HT1080 (cell line): ENCODE measurements at places on chromosomes 13 and 19. TPM values are rescaled to one million over a fixed set of nuclear protein-coding genes. Genes with fewer than 3 reads are reported as not detected.

The ZNF154 gene
- not detected in 2 replicates for total RNA-seq

The ZNF317 gene
- 21.4 TPM in 2 replicates for total RNA-seq

The NLRP5 gene
- not detected in 2 replicates for total RNA-seq

The PNMA8B gene
- not detected in 2 replicates for total RNA-seq

The ARRDC5 gene
- not detected in 2 replicates for total RNA-seq

The SIGLEC10 gene
- not detected in 2 replicates for total RNA-seq

- peak; percentile 83 for DNase-seq
Measured at GRCh38 chr19:10936661-10937084, 8.1 kb downstream of the TIMM29 start.

DNA sequence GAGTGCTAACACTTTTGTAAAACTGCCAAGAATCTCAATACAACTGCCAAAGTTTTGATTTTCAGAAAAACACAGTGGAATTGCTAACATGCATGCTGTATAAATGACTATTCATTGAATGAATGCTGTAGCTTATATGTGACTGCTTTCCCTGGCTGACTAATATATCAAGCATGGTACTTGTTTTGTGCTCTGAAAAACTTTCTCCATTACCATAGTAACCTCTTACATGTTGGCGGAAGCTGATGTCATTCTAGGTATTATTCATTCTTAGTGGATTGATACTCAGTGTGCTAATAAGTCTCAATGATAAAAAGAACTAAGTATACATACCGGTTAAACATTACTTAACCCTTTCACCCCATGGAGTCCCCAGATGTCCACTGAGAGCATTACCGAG, 166.1 kb upstream of the MYO16 start:
- peak; percentile 95 for DNase-seq

- peak; percentile 97 for DNase-seq
Measured at GRCh38 chr13:54029226-54029625, 1000.6 kb downstream of the OLFM4 start.

GRCh38 chr19:5676105-5676771, 4.1 kb downstream of the MICOS13 start:
- no peak for DNase-seq

DNA sequence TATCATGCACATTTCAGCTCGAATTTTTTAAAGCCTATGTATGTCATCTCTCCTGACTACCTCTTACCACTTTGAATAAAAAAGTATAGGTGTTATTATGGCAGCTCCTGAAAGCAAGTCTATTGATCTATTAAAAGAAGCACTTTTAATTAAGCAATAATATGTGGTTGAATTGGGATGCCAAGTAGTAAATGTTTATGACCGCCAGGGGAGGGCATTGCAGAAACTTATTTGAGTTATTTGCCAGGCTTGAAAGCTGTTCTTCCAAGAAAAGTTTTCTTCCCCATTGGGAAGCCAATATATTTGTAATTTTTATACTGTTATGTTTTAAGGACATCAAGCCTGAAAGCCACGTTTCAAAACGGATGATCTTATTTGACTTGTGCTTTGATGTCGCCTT, 88.1 kb upstream of the SOX21 start:
- no peak for DNase-seq

DNA sequence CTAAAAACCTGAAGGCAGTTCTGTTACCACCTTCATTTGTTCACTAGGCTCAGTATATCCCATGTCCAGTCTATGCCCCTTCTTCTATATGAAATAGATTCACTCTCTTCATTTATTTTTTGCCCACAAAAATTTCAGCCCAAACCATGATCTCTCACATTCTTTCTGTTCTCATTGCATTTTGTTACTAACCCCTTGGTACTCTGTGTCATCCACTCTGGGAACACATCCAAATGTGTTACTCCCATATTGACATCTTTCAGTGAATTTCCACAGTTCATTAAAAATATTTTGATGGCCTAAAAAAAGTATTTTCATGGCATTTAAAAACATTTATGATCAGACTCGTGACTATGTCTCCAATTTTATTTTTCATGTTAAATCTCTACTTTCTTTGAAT, 378.9 kb downstream of the SLITRK1 start:
- peak; percentile 52 for DNase-seq

DNA sequence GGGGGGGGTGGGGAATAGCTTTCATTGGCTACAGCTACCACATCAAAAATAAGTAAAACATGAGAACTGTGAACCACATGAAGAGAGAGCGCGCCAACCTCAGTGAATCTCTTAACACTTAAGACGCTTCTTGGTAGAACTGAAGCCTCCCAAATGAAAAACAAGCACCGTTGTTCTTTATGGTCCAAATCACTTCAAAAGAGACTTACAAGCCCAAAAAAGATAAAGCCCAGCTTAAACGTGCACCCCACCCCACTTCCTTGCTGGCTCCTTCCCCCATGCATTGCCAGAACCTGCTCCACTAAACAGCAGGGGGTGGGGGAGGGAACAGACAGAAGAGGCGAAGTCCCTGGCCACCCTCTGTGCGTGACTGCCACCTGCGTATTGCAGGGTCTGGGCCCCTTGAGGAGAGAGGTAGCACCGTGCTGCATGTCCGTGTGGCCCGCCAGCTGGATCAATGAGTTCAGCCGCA, 479.1 kb downstream of the FOXO1 start:
- DNase-seq, result no peak

DNA sequence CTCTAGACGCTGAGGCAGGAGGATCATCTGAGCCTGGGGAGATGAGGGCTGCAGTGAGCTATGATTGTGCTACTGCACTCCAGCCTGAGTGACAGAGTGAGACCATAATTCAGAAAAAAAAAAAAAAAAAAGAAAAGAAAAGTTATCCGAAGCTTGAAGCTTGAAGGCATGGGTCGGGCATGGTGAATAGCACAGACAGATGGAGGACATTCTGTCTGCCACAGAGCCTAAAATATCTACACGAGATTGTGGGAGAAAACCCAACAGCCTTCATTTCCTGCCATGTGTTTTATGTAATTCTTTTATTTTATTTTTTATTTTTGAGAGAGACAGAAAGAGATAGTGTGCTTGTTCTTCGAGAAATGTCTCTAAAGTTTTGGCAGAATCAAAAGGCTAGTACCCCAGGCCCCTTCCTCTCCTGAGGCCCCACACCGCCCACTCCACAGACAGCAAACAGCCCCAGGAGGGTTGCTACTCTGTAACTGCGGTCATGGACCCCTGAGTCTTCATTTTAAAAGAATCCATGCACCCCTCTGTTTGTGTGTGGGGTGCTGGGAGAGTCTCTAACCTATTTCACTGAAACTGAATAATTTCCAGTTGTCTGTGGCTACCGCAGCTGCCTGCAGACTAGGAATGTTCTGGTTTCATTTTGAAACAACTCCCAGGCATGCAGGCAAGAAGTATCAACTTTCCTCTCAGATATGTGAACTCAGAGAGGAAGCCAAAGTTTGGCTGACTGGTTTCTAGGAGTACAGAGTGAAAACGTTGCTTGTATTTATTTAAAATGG, 38.4 kb upstream of the RCBTB2 start:
- DNase-seq, result no peak

DNA sequence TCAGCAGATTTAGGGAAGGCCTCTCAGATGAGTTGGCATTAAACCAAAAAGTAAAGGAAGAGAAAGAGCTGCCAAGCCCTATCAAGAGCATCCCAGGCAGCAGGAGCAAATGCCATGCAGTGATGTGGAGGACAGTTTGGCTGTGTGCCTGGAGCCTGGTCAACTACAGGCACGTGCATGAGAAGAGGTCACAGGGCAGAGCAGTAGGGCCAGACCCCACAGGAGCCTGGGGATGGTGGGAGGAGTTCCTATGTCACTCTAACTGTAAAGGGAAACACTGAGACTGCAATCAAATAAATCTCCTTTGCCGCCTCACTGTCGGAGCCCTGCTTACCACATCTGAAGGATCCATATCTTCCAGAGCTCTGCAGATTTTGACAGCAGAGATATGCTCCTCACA, 240.5 kb downstream of the ENOX1 start:
- no peak for DNase-seq

DNA sequence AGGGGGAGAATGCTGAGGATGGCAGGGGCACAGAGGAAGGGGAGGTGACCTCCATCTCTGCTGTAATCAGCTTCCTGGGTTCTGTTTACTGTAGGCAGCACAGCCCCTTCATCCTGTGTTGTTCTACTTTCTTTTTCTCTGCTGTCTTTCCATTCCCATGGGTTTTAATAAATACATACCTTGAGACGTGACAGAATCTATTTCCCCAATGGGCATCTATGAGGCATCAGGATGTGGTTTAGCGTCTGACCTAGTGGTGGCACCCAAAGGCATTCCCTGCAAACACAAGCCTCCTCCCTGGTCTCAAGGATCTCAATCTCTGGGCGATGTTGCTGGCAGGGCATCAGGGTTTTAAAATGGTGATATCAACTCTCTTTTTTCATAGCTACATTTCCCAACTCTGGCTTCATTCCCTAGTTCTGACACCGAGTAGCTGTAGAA, 60.8 kb downstream of the ALOX5AP start:
- DNase-seq, result peak; percentile 93

DNA sequence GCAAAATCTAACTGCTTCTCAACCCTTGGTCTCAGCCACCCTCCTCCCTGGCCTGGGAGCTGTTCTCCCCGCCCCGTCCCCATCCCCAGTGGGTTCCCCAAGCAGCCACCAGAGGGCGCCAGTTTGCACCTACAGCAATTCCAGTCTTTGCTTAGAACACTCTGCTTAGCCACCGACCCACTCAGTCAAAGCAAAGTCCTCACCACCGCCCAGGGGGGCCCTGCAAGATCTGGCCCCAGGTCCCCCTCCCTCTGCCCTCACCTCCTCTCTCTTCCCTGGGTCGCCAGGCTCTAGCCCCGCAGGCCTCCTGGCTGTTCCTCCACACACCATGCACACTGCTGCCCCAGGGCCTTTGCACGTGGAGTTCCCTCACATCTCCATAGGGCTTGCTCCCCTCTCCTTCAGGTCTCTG, 12.4 kb downstream of the TMEM143 start:
- DNase-seq, result peak; percentile 51

DNA sequence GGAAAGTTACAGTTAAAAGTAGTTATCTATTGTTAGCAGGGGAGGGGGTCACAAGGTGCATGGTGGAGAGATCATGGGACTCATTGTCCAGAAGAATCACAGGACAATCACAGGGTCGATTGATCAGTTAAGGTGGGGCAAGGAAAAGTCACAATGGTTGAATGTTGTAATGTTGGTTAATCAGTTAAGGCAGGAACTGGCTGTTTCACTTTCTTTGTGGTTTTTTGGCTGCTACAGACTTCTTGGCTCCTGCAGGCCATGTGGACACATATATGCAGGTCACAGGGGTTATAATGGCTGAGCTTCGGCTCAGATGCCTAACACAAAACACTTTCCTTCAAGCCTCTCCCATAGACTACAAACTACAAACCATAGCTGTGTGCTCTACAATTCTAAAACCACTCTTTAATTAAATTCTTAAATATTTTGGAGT, 6.9 kb upstream of the ZNF431 start:
- DNase-seq, result no peak

DNA sequence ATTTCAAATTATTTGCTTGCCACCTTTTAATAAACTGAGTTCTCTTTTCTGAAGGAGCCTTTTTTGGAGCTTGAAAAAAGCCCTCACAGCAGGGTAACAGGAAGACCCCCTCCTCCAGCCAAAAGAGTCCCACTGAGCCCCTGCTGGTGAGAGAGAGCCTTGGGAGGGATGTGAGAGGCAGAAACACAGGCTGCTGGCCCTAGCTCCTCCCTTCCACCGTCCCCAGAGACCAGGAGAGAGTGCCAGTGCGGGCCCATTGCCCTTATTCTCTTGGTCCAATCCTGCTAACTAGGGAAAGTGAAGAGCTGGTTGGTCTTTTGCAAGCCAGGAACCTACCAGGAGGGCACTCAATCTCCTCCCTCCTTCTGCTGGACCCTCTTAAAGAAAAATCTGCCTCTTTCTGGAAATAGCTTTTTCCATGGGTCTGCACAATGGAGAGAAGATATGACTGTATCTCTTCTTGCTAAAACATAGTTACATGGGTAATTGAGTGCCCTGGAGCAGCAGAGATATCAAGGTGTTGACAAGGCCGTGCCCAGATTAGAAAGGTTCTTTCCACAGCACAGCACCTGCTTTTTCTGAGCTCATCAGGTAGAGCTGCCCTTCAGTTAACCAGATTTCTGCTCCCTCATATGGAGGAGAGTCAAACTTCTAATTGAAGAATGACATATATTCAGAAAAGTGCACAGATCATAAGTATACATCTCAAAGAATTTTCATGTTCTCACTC, 113.9 kb downstream of the LRCH1 start:
- no peak for DNase-seq
